ENCODE measurements at places on chromosomes 12 and 14.
A peak's percentile ranks its signal among the peaks of the same experiment; 100 is the strongest.

DNA sequence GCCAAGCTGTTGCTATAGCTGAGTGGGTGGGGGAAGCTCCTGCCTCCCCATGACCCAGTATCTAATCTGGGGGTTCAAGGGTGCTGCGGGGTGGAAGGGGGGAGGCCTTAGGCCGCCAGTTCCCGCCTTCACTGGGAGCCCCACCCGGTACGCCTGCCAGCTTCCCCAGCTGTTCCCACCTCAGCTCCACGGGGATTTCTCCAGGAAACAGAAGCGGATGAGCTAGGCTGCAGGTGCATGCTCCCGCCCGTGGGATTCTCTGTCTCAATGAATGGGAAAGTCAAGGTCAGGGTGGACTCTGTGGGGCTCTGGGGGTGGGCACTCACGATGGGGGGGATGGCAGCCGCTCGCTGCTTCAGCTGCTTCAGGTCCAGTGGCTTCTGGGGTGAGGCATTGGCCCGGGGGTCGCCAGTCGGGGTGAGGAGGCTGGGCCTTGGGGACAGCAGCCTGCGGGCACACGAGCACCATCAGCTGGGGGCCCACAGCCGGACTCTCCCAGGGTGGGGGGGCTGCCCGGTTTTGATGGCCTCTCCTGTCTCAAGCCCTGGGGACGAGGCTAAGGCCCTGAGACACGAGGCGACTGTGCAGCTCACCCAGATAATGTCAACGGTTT lies 68.6 kb downstream of the RFLNA start:
- no peak for DNase-seq

DNA sequence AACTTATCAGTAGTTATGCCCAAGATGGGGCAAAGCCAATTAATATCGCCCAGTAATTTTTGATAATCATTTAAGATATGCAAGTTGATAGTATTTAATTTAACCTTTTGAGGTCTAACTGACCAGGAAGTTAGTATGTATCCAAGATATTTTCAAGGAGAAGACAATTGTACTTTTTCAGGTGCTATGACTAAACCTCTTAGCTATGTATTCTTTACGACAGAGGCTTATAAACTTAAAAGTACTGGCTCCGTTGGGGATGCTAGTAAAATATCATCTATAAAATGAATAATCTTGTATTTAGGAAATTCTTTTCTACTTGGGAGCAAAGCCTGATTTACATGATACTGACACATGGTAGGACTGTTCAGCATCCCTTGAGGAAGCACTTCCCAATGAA lies 40.3 kb downstream of the TMTC3 start:
- DNase-seq = no peak

- no peak for DNase-seq
Measured at GRCh38 chr14:103157969-103158368, 34.7 kb downstream of the TNFAIP2 start.

DNA sequence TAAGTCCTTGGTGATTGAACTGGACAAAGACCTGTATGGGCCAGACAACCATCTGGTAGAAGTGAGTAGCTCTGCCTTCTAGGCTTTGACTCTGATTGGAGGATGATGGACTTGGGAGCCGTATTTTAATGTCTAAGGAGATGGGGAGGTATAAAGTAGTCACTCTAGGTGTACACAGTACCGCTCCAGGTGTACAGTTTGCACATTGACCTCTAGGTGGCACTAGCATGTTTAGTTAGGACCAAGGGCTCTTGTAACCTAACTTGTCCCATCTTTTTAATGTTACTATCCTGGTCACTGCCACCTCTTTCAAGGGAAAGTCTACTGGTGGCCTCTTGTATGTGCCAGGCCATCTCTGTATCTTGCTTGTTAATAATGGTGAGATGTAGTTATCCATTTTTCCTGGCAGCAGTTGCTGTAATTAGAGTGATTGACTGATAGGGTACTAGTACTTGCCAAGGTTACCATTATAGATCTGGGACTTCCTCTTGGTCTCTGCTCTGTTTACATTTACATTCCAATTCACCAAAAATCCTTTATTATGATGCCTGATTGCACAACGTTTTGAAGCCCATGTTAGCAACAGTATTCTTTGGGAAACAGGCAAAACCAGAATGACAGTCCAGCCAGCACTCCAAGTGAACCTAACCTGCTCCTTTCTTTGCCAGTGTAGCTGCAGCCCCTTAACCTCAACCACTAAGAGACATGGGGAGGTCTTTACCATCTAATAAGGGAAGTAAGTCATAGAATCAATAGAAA lies 3.6 kb downstream of the SMARCD1 start:
- DNase-seq = no peak

DNA sequence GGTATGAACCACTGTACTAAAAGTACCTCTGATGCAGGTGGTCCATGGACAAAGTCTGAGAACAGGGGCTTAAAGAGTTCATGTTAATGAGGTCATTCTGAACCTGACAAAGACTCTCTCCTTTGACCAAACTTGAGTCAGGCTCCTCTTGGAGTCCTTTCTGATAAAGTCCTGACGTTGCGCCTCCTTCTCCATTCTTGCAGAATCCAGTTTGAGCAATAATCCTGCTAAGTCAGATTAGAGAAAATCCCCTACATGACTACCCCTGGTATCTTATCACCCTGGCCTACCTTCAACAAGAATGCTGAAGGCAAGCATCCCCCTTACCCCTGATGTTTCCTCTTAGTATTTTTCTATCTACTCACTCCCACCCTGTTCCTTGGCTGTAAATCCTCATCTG lies 46.0 kb upstream of the ISM2 start:
- no peak for DNase-seq

- DNase-seq = no peak
Measured at GRCh38 chr14:68104518-68104917, 284.9 kb downstream of the RAD51B start.

GRCh38 chr14:84410344-84410743 lies 1119.6 kb upstream of the FLRT2 start:
- DNase-seq = no peak

- no peak for DNase-seq
Measured at GRCh38 chr14:72516936-72517700, 376.8 kb downstream of the DPF3 start.

- no peak for DNase-seq
Measured at GRCh38 chr12:67364228-67364627, 95.1 kb downstream of the CAND1 start.

DNA sequence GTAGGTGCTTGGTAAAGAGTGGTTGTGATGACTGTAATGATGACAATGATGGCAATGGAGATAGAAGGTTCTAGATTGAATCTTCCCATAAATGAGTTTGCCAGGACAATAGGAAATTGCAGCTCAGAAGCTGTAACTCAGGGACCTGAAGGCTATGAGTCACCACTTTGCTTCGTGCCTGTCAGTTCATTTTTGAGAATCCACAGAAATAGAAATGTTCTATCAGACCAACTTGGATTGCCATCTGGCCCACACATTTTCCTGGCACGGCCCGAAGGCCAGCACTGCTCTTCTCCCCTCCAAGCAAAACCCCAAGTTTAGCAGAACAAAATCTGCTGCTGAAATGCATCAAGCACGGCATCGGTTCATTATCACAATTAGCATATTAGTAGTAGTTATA lies 1127.0 kb downstream of the BCL11B start:
- DNase-seq = no peak

DNA sequence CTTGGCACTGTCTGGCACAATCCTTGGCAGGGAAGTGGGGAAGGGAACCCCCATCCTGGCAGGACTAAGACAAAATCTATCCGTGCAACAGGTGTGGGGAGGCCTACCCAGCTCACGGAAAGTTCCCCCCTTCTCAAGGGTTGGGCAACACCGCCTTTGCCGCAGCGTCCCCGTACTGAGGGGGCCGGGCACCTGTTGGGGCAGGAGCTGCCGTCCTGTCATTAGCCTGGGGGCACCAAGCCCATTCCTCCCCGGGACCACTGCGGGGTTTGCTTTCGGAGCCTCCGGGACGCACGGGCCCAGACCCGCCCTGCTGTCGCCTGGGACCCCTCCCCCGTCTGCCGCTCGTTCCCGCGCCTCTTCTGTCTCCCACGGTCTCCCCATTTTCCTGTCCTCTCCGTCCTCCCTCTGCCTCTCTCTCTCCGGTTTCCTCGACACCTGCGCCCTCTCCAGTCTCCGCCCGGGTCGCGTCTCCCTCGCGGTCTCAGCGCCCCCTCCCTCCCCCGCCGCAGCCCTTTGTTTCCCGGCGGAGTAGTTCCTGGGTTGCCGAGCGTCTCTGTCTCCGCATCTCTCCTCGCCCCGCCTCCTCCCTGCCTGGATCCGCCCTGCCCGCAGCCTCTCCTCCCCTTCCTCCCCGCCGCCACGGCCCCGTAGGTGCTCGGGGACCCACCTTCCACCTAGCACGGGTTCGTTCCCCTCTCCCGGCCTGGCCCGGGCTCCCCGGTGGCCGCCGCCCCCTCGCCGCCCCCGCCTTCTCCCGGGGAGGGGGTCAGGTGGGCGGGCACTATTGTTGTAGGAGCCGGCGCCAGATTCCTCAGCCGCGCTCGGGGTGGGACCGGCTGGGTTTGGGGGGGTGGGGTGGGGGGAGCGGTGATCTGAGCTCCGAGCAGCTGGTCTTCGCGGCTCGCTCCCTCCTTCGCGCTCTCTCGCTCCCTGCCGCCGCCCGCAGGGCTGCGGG lies at the start of gene CACNB3:
CACNB3 (plus strand) TSS at position 624 of the 958 bp plus-strand sequence. CDS start 434 bp downstream, outside the sequence.
- peak; percentile 49 for DNase-seq

GRCh38 chr14:37597538-37597913 lies 2.1 kb downstream of the TTC6 start:
- no peak for DNase-seq

DNA sequence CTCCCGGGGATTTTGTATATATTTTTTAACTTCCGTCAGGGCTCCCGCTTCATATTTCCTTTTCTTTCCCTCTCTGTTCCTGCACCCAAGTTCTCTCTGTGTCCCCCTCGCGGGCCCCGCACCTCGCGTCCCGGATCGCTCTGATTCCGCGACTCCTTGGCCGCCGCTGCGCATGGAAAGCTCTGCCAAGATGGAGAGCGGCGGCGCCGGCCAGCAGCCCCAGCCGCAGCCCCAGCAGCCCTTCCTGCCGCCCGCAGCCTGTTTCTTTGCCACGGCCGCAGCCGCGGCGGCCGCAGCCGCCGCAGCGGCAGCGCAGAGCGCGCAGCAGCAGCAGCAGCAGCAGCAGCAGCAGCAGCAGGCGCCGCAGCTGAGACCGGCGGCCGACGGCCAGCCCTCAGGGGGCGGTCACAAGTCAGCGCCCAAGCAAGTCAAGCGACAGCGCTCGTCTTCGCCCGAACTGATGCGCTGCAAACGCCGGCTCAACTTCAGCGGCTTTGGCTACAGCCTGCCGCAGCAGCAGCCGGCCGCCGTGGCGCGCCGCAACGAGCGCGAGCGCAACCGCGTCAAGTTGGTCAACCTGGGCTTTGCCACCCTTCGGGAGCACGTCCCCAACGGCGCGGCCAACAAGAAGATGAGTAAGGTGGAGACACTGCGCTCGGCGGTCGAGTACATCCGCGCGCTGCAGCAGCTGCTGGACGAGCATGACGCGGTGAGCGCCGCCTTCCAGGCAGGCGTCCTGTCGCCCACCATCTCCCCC lies 777 bp downstream of the ASCL1 start:
- DNase-seq = no peak

DNA sequence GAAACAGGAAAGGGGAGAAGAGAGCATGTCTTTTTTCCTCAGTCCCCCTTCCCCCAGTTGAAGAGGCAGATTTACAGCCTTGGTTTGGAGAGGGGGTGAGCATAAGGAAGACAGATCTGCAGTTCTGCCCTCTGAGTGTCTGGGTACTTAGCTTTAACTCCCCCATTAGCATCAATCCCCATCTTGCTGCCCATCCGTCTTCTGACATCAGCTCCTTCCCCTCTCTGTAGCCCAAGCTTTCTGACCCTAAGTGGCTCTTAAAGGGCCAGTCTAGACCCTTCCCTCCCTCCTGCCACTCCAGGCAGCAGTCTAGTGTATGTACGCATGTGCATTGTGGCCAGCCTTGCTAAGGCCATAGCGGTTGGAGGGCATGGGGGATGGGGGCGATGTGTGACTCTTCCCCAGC lies 7.3 kb downstream of the GPR84 start:
- no peak for DNase-seq

- DNase-seq = no peak
Measured at GRCh38 chr14:69483765-69484443, 624 bp upstream of the PLEKHD1 start.

DNA sequence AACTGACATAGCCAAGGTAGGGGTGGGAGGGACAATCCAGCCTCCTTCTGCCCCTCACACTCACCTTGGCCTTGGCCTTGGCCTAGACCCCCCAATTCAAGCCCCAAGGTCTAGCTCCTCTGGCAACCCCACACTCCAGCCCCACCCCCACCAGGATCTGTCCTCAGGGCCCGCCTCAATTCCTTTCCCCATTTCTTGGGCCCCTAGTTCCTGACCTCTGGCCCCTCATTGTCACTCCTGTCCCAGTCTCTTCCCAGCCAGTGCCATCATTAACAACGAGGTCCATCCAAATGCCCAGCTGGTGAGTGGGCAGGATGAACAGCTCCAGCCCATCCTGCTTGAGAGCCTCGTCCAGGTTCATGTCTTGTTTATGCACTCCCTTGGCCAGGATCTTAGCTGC lies 6.8 kb upstream of the GDF11 start:
- no peak for DNase-seq

- DNase-seq = no peak
Measured at GRCh38 chr12:104201238-104202001, 14.2 kb upstream of the TXNRD1 start.
